ENCODE measurements at places on chromosomes 11 and 22.

GRCh38 chr11:6237266-6237665, 1.6 kb upstream of the CNGA4 start:
- no peak for DNase-seq

- no peak for DNase-seq
Measured at GRCh38 chr11:110338684-110339083, 42.3 kb upstream of the RDX start.

DNA sequence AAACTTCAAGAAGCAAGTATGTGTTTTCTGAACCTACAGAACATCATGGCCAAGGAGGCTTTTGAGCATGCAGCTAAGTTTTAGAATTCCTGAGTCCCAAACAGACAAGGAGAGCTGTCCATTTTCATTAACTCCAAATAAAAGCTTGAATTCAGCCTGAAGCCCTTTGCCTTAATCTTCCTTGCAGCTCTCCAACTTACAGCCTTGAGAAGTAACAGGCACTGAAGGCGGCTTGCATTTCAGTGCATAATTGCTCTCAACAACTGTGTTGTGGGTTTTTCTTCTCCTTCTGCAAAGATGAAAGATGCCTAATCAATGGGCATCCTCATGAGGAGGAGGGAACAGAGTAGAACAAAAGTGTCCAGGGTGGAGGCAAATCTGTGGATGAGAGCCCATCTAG, 286.0 kb downstream of the FAT3 start:
- DNase-seq = no peak

DNA sequence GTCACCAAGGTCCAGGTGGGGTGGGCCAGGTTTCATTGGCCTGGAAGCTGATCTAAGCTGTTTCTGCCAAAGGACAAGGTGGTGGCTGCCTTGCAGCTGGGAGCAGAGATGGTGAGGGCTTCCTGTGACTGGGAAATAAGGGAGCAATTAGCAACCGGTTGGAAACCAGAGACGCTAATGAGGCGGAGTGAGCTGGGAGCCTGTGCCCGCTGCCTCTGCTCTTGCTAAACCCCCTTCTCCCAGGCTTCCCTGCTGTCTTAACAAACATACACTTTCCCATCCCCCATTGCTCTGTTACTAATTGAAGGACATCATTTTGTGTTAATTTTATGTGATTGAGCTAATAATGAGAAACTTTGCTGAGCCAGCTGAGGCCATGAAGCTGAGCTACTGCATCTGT, 121.8 kb downstream of the INSC start:
- no peak for DNase-seq

DNA sequence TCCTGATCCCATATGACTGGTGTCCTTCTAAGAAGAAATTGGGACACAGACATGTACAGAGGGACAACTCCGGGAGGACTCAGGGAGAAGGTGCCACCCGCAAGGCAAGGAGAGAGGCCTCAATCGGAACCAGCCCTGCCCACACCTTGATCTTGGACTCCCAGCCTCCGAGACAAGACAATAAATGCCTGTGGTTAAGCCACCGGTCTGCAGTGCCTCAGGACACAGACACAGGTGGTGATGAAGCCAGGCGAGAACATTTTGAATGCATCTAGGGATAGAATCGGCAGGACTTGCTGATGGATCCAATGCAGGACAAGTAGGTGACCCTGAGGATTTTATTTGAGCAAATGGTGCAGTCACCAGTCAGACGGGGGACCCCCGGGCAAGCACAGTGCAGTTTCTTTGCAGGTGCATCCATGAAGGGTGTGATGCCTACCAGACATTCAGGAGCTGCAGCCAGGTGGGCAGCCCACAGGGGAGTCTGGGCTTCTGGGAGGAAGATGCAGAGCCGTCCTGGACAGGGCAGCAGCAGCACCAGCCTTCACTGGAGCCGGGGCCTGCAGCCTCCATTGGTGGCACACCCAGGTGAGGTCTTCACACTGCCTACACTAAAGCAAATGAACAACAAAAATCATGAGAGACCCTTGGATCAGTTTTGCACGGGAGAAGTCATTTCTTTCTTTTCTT, 20.2 kb upstream of the SEPTIN5 start:
- no peak for DNase-seq
